RWPE1 (cell line): ENCODE measurements at places on chromosomes 1 and 21.

DNA sequence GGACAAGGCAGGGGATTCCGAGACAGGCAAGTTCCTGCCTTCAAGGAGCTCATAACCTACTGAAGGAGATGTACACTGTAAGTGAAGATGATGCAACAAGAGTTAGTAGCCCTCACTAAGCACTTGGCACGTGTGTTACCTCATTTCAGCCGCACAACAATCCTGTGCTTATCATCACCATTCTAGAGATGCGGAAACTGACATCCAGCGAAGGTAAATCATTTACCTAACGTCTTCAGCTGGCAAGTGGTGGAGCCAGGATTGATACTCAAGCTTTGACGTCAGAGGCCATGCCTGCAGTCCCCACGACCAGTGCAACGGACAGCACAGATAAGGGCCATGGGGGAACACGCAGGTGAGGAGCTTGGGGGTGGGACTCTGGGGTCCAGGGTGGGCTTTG, 2.9 kb upstream of the UBXN10 start:
- DNase-seq = no peak

DNA sequence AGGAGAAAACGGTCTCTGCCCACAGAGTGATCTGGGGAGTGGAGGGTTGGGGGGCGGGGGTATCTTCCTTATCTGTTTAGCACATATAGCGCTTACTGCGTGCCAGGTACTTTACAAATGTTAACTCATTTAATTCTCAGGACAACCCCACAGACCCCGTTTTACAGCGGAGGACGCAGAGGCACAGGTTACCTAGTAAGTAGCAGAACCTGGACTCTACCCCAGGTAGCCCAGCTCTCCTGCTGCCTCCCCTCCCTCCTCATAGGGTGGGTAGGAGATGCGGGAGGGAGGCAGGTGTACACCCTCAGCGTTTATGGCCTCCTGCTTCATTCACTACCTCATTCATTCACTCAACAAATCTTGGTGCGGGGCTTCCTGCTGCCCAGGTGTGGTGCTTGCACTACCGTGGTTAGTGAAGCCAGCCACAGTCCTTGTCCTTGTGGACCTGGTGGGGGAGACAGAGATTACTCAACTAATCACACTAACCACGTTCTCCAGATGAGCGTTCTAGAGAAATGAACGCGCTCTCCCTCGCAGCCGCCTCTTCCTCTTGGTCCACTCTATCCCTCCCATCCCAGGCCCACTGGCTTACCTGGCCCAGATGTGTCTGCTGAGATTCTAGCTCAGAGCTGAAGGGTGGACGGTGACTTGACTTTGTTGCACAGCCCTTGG, 102.0 kb downstream of the IER5 start:
- no peak for DNase-seq

- no peak for DNase-seq
These were observed 13.7 kb downstream of the BLACAT1 start for GRCh38 chr1:205442051-205442725.

- no peak for DNase-seq
These were observed 14.6 kb downstream of the SYF2 start for GRCh38 chr1:25217598-25218232.

DNA sequence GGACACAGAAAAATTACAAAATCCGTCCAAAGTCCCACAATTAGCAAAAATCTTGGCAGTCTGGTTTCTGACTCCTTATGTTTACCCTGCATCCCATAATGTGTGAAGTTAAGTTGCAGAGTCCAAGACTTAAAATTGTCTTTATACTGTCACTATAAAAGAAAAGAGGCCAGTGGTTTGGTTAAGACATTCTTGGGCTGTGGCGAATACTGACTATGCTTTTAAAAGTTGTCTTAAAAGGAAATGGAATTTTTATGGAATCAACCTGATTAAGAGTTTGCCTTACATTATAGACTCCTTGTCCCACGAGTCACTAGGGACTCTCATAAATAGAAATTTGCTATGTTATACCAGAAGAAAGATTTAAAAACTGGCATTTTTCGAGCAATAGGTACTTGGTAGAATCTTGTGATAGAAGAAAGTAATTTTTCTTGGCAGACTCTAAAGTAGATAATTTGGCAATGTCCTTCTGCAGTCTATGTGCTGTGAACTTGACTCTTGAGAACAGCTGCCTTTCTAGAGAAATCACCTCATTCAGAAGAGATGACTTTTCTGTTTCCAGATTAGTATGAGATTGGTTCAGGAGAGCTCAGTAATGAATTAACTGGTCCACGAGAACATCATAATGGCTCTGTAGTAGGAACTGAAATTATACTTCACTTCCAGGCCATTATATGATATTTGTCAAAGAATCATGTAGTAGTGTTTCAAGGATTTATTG, 31.8 kb downstream of the NTNG1 start:
- DNase-seq = no peak

DNA sequence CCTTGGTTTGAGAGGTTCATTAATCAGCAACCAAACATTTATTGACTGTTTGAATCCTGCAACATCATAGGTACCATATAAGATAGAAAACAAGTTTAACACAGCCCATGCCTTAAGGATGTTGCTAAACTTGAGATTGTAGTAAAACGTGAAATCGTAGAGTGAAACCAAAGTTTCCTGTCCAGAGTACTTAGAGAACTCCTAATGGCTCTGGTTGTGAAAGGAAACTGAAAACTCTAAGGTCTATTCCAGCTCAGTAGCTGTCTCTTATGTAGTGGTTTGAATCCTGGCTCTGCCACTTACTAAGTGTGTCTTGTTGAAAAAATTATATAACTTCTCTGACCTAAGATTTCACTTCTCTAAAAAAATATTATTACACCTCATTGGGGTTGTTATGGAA, 310.9 kb downstream of the NTNG1 start:
- no peak for DNase-seq

GRCh38 chr1:55329808-55330432, 114.8 kb upstream of the USP24 start:
- no peak for DNase-seq

DNA sequence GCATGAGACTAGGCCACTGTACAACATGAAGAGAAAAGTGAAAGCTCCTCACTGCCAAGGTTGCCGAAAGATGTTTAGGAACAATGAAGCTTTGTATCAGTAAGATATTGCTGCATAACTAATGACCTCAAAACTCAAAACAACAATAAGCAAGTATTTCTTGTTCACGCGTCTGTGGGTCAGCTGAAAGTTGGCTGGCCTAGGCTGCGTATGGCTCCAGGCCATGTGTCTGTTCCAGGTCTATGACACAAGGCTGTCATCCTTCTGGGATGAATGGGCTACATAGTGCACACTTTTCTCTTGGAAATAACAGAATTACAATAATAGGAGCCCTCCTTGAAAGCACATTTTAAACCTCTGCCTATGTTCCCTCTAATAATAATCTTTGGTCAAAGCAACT, 515.9 kb downstream of the PLPP3 start:
- DNase-seq = no peak

DNA sequence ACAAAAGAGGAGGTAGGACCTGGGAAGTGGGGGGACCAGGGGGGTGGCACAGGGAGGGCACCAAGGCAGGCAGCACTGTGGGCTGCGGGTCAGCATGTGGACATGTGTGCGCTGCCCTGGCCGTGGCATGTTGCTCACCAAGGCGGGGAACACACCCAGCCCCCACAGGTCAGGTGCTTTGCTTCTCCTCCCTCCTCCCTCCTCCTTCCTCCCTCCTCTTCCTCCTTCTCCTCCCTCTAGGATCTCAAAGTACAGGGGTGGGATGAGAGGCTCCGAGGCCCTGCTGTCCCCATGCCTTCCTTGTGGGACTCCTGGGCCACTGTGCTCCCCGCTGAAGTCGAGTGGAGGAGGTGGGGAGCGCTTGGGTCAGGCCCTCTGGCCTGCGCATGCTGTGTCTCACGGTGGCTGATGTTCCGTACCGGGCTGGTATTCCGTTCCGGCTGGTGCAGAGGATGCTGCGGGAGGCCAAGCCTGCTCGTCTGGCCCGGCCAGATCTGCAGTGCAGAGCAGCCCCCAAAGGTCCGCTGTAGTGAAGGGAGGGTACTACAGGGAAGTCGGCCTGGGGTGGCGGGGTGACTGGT, 26.6 kb downstream of the SPSB1 start:
- no peak for DNase-seq

- no peak for DNase-seq
These were observed 166.7 kb upstream of the PDE4B start for GRCh38 chr1:65626003-65626402.

GRCh38 chr1:248406721-248407692, 4.2 kb downstream of the OR2T1 start:
- no peak for DNase-seq

DNA sequence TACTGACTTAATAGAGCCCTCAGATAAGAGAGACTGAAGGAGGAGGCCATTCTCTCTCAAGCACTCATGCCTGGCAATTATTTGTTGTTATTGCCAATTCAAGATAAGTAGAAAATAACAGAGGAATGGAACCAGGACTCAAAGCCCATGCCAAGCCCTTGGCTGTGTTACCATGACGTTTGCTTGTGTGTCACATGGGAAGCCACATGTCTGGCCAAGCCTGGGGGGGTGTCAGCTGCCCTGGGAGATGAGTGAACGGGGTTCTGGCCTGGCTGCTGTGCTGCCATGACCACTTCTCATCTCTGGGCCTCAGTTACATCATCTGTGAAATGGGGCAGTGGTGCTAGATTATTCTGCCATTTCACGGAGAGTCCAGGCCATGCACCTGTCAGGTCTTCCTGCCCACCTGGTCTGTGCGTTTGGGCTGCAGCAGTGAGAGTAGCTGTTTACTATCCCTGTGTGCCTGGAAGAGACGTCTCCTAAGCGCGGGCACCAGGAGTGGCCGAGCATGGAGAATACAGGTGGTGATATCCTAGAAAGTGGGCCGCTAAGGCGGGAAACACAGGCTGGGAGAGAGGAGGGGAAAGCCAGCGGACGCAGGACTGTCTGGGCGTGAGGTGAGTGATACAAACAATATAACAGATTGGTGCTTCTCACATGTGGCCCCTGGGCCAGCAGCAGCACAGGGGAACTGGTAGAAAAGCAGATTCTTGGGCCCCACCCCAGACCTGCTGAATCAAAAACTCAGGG, 67.8 kb downstream of the MAN1C1 start:
- no peak for DNase-seq

DNA sequence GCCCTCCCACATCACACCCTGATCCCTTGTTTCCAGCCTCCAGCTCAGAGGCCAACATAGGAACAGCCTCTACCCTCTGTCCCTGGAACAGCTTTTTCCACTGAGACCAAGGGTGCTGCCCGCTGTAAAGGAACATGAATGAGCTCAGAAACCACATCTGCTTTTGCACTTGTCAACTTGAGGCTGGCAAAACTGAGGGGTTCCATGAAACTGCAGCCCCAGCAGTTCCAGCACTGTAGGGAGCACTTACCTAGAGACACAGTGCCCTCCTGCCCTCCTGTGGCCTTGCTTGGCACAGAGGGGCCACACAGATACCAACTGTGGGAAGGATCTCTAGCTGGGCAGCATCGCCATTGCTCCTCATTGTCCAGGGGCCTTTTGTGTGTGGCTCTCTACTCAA, 51.7 kb downstream of the ITPKB start:
- DNase-seq = no peak

- DNase-seq = no peak
These were observed 32.5 kb downstream of the THAP3 start for GRCh38 chr1:6657138-6657537.

DNA sequence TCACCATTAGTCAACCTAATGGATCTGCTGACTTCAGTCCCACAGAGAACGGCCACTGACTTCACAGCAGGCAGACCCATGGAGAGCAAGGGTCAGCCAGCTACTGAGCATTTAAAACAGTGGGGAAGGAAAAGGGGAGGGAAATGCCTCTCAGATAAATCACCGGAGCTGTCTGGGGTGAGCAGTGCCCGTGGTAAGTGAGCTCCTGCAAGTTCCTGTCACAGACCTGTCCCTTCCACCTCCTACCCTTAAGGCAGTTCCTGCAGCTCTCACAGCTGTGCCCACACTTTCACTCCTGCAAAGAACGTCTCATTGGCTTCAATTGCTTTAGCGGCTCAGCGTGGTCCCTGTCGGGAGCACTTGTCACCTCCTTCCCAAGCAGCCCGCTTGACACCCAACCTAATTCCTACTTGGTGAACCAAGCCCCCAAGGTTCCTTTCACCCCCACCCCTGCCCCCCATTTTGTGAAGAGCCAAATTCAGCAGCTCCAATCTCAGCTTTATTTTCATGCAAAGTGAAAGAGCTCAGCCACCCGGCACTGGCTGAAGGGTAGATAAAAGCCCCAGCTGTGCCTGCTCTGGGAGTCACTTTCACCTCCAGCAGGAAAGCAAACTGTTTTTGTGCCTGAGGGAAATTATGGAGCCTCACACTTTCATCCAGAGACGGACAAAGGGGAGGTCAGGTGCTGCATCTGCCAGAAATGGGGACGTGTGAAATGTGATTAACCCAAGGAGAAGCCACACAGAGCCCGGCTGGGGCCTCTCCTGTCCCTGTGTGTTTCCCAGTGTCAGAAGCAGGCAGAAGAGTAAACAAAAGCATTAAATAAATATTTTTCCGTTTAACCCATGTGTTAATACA, 306.2 kb downstream of the TTLL7 start:
- no peak for DNase-seq

GRCh38 chr1:35718492-35719336, at the start of gene C1orf216:
Gene C1orf216, minus strand, starts transcription at chr1:35718884. Its CDS starts 2,563 bp downstream, at chr1:35716321.
- peak; percentile 53 for DNase-seq

DNA sequence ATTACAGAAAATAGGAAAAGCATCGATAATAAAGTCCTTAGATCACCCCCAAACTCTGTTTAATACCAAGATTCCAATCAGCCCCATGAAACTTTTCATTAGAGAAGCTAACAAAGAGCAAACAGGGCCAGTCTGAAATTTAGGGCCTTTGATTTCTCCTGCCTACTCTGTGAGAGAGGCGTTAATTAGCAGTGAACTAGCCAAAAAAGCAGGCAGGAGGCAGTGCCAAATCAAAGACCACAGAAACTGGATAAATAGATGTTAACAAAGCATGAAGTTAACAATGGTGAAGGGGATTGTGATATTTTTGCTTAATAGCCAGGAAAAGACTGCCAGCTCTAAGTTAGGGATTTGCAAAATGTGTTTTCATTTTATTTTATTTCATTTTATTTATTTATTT, 11.2 kb downstream of the TAF5L start:
- DNase-seq = no peak

DNA sequence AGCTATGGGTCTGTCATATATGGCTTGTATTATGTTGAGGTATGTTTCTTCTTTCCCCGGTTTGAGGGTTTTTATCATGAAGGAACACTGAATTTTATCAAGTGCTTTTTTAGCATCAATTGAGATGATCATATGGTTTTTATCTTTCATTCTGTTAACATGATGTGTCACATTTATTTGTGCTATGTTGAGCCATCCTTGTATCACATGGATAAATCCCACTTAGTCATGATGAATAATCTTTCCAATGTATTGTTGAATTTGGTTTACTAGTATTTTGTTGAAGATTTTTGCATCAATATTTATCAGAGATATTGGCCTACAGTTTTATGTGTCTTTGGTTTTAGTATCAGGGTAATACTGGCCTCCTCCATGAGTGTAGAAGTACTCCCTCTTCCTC, 61.7 kb downstream of the GPR137B start:
- DNase-seq = no peak

GRCh38 chr1:6045110-6045502, 582 bp upstream of the KCNAB2 start:
- DNase-seq = no peak

DNA sequence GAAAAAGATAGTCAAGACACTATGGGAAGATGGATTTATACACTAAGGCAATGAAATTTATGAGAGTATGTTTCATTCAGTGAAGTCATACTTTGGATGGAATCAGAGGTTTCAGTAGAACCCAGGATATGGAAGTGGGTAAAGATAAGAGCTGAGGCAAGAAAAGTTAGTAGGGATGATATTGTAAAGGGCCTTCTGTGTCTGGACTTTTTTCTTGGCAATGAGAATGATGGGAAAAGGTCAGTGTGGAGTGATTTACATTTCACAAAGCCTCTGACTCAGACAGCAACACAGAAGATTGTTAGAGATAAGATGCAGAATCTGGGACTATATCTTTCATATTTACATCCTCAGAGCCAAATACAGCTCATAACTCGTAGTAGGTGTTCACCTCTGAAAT, 32.1 kb downstream of the SH3BGR start:
- no peak for DNase-seq
